SJSA1 (cell line): ENCODE measurements at places on chromosomes 11 and 22. TPM values are rescaled to one million over a fixed set of nuclear protein-coding genes. Genes with fewer than 3 reads are reported as not detected.

The ENTHD1 gene
- not detected in 2 replicates for total RNA-seq

- DNase-seq = no peak
Measured at GRCh38 chr11:85088286-85088685, 538.9 kb downstream of the DLG2 start.

GRCh38 chr11:125139778-125140177 is 24.8 kb upstream of the PKNOX2 start:
- DNase-seq = no peak

- no peak for DNase-seq
Measured at GRCh38 chr22:23227380-23227779, 47.1 kb downstream of the BCR start.

DNA sequence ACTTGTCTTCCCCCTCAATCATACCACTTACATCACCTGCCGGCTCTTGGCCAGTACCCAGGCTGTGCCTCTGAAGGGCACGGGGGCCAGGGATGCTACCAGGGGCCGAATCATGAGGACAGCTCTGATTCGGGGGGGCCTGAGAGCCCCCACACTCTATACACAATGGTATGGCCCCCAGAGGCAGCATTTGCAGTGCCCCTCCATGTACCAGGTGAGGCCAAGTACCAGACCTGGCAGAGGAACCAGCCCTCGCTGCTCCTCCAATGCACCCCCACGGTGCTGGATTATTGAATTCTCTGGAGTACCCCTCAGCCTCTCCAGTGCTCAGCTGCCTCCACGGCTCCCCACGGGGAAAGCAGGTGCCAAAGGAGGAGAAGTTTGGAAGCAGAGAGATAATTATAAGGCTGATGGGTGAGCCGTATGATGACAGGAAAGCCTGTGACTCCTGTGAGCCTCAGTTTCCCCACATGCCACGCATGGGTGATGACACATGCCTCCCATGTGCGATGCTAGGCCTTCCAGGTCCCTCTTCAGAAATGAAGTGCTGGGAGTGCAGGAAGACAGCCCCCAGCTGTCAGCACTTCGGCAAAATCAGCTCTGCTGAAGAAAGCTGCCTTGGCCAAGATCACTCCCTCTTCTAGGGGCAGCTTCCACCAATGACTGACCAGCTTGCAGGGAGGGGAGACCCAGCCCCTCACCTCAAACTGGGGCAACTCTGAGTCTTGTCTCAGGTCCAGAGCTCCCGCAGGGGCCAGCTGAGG is 69.9 kb downstream of the THAP12 start:
- no peak for DNase-seq

GRCh38 chr11:57458410-57459163 is 1.7 kb upstream of the RTN4RL2 start:
- peak; percentile 58 for DNase-seq
